Skin of body (tissue), 3 donors: ENCODE measurements at places on chromosomes 6 and 20. TPM values are rescaled to one million over a fixed set of nuclear protein-coding genes. Genes with fewer than 3 reads are reported as not detected.

The HSPA12B gene
- 14.0 TPM for total RNA-seq

GRCh38 chr6:149895048-149895590 is 2.8 kb downstream of the RAET1E start:
- peak; percentile 19 for DNase-seq

GRCh38 chr6:143221698-143222097 is 161.0 kb downstream of the AIG1 start:
- no peak for DNase-seq

DNA sequence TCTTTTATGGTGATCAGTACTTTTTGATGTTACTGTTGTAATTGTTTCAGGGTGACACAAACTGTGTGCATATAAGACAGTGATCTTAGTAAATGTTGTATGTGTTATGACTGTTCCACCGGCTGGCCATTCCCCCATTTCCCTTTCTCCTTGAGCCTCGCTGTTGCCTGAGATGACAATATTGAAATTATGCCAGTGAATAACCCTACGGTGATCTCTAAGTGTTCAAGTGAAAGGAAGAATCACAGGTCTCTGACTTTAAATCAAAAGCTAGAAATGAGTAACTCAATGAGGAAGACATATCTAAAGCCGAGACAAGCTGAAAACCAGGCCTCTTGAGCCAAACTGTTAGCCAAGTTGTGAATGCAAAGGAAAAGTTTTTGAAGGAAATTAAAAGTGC is 32.3 kb downstream of the TULP4 start:
- DNase-seq = no peak

DNA sequence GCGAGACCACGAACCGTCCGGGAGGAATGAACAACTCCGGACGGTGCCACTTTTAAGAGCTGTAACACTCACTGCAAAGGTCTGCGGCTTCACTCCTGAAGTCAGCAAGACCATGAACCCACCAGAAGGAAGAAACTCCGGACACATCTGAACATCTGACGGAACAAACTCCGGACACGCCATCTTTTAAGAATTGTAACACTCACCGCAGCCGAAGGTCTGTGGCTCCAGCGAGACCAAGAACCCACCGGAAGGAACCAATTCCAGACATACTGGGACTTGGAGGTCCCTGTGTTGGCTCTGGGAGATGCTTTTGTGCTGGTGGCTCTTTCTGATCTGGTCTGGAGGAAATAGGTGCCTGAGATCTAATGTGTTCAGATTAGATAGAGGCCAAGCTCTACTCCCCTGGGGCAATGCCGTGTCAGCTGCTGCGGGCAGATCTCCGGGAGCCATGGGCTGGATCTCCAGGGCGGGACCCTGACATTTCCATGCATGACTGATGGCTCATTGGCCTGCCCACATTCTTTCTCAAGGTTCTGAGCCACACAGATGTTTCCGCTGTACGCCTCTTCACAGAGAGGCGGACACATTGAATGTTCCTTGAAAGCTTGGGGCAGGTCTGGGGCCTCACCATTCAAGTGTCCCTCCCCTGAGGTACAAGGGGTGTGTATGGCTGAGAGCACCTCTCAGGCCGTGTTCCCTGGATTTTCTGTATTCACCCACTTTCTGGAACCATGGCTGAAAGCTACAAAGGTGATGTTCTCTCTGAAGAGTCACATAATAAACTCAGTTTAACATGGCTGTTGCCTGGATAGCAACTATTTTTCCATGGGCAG is 29.3 kb downstream of the GMPR start:
- DNase-seq = no peak

The IPCEF1 gene
- 2.5 TPM for total RNA-seq

DNA sequence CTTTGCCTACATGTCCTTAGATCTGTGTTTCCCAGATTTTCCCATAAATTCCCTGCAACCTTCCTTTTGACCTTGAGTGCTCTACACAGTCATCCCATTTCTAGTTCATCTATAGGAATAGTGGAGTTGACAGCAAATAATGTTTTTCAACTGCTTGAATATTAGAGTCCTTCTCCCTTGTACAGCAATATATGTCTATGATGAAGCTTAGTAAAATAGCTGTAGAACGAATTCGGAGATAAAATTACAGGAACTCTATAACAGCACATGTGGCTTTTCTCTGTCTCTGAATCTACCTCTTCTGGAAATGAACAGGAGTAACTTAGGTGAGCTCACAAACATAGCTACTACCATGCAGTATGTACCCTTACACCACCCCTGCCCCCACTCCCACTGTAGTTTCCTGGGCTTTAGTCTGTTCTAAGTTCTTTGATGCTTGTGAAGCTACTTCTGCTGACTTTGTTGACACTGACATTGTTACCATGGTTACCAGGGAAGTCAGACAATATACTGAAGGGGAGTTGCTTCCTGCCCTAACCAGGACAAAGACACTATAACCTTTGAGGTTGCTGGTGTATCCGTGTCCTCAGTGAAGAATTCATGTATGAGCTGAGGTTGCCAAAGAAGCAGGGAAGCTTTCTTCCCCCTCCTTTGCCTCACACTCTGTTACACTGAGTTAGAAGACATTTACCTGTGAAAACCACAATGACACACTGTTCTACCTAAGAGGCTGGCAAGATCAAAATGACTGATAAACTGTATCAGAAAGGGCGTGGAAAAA is 35.8 kb upstream of the SHLD1 start:
- DNase-seq = peak; percentile 47

DNA sequence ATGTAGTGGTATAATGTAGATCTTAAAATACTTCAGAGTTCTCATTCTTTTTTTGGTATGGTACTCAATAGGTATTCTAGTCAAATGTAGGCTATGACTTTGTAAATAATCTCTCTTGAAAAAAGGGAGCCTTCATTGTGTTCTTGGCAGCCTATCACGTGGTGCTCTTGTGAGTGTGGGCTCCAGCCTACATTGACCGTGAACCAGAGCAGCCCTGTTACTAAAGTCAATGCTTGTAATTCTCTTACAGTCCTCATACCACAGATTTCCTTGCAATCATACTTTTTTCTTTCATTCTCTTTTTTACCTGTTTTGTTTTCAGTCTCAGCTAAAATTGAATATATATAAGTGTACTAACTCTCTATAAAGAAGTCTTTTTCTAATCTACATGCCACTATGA is 31.1 kb downstream of the ARID1B start:
- DNase-seq = no peak
